Posterior vena cava (tissue), 2 donors: ENCODE measurements at places on chromosomes 12 and 14. TPM values are rescaled to one million over a fixed set of nuclear protein-coding genes. Genes with fewer than 3 reads are reported as not detected.

GRCh38 chr12:14262771-14263511 lies 102.5 kb upstream of the ATF7IP start:
- DNase-seq = no peak

IL31 gene
- not detected for total RNA-seq

SLC35F4 gene
- total RNA-seq = 7.1 TPM

DNA sequence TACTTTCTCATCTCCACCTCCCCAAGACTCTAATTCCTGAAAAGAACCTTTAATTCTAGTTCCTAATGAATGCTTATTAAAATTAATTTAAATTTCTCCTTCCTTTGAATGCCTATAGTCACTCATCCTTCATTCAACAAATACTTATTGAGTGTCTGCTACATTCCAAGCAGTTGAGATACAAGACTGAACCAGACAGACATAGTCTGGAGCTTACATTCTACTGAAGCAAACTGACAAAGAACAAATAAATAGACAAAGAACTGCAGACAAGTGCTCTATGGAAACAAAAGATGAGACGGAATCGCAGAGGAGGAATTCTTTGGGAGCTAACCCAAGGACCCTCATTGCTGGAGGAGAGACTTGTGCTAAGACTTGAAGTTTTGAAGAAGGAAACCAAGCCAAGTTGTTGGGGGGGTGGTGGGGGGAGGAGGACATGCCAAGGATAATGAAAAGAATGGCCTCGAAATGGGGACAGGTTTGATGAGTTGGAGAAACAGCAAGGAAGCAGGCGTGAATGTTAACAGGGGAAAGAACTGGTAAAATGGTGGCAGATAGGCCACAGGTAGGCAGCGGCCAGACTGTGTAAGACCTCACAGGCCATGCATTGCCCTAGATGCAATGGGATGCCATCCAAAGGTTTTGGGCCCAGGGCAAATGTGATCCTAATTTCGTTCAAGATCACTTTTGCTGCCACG lies 9.7 kb upstream of the TDG start:
- no peak for DNase-seq

CD27 gene
- 0.43 TPM for total RNA-seq

- no peak for DNase-seq
These were observed 7.3 kb downstream of the TTC7B start for GRCh38 chr14:90808759-90809529.

DNA sequence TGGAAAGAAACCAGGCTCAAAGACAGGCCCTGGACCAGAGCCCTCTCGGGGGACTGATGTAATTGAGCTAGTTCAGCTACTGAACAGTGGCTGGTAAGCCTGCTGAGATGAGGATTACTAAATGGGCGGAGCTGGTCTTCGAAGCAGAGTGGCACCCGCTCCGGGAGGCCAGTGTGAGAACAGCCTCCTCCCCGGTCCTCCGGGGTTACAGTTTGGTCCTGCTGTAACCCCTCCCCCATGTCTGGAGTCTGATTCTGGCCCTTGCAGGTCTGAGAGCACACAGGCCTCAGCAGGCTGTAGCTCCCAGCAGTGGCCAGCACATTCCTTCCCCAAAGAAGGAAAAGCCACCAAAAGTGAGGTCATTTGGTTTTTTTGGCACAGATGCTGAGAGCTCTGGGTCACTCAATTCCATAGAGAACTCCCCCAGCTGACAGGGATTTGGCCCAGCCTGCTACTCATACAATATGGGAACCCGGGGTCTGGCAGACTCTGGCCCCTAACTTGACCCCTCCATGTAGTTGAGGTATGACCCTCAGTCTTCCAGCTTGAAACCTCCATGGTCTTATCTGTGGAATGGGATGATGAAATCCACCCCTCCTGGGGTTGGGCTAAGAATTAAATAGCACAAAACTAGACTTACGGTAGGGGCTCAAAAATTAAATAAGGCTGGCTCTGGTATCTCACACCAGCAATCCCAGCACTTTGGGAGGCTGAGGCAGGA lies 39.0 kb downstream of the ACTN1 start:
- DNase-seq = peak; percentile 93

- DNase-seq = no peak
These were observed 30.6 kb downstream of the RIN3 start for GRCh38 chr14:92544051-92544720.

PRB2 gene
- total RNA-seq = not detected

GRCh38 chr12:32843528-32844095 lies 53.0 kb downstream of the PKP2 start:
- no peak for DNase-seq
